Activated CD4-positive, alpha-beta T cell treated with anti-CD3 and anti-CD28 coated beads, Interleukin-2, amount 50 U/mL, for 48 hours (primary cell): ENCODE measurements at places on chromosomes 3 and 15.

DNA sequence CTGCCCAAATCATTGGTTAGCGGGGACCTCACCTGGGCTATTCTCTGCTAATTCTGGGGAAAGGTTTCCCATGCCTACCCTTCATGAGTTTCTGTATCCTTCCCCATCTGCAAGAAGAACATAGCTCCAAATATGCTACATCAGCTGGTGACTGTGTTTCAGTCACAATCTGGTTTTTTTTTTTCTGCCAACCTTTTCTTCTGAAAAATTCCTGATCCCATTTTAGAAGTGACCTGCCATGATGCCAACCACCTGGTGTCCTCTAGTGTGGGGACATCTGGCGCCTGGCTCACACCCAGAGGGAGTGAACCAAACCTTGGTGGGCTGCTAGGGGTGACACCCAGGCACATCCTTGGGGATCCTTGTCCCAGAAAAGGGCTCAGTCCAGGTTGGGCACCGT, 76.1 kb downstream of the CHRD start:
- no peak for DNase-seq

DNA sequence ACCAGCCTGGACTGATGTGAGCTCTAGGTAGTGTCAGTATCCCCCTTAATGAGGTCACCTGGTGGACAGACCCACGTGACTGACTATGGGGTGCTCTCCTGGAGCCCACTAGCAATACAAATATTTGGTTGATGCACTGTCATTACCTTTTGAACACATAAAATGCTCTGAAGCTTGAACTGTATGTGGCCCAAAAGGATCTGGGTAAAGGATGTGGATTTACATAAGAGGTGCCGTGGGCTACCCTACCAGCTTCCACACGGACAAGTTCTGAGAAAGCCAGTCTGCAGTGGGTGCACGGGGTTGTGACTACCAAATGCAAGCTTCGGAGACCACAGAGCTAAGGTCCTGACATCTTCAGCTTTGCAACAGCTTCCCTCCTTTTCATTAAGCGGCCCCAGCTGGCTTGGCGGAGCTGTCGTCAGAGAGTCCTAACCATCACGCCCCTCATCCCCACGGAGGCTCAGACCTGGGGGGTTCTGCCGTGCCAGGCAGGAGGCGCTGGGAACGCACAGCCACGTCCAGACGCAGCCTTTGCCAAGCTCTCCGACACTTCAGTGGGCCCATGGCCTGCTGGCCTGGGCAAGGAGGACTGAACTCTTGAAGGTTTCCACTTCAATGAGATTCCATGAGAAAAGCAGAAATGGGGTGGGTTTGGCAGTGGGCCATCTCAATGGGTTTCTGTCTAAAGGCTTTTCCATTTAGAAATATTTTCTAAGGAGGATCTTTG, 228.3 kb downstream of the ADAMTS17 start:
- DNase-seq = no peak

DNA sequence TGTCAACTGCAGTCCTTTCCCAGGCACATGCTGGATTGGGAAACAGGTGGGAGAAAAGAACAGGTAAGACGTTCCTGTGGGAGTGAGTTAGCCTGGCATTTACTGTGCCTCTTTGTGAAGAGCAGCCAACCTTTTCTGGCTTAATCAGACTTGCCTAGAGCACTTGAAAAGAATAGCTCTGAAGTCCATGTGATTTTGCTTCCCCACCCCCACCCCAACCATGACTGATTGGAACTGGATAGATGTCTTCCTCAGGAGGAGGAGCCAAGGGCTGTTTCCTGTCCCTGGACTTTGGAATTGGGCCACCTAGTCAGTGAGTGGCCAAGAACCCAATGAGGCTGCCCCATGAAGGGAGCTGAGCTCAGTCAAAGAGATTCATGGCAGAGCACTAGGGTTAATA, 4.7 kb upstream of the TMEM41A start:
- DNase-seq = no peak

DNA sequence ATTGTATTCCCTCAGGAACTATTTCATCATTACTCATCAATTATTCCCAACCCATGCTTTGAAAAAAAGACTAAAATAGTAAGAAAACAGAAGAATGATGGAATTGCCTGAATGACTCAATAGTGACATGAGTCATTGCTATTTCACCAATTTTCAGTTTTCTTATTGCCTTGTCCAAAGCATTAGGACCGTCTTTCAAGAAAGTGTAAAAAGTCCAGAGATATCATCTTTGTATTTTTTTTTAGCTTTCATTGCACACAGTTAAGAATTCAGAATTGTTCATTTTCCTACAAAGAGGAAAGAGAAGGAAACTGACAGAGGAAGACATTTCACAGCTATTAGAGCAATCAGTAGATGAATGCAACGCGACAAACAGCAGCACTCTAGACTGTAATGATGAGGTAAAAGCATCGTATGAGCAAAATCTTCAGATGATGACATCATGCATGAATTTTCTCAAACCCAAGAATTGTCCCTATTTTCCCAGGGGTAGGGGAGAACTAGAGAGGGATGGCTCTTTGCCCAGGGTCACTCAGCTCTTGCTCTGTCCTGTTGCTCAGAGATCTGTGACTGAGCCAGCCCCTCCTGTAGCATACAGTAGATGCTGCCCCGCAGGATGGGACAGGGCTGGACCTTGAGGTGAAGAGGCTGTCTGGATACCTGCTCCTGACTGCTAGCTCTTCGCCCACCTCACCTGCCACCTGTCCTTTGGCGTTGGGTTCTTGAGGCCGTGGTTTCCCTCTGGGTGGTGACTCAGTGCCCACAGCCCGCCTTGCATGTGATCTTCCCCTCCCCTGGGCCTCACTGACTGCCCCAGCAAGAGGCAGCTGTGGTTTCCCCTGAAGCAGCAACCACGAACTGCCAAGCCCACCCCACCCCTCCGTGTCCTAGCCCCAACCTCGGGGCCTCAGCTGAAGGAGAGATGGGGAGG, 84.8 kb downstream of the PPCDC start:
- DNase-seq = peak; percentile 60

GRCh38 chr3:16309558-16309957, 44.5 kb downstream of the OXNAD1 start:
- DNase-seq = no peak

DNA sequence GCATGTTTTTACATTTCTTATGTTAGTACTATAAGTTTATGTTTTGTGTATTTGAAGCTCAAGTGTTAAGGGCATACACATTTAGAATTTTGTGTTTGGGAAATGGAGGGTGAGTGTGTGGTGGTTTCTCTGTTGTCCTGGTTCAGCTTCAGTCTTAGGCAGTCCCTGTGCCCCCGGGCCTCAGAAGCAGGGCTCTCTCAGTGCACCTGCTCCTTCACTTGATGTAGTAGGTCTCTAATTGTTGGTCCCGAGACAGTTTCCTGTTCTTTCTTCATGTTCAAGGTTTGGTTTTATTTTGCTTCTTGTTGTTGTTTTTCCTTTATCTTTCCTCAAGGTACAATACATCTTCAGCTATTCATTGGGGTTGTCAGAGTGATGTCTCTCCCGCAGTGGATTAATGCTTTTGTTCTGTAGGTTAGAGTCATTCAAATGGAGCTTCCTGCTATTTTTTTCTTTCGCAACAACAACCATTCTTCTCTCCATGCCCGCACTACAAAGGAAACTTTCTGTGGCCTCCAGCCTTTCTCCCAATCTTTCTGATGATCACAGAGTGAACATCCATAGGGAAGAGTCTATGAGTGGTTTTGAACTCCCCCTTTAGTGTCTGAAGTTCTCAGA, 177.8 kb upstream of the GOLGA6L4 start:
- no peak for DNase-seq

GRCh38 chr3:11288786-11289637, 16.8 kb downstream of the ATG7 start:
- no peak for DNase-seq
